Stimulated activated CD4-positive, alpha-beta T cell treated with anti-CD3 and anti-CD28 coated beads, TNF-alpha, amount 100 ng/mL, for 1 hour (primary cell): ENCODE measurements at places on chromosomes 4 and X.

DNA sequence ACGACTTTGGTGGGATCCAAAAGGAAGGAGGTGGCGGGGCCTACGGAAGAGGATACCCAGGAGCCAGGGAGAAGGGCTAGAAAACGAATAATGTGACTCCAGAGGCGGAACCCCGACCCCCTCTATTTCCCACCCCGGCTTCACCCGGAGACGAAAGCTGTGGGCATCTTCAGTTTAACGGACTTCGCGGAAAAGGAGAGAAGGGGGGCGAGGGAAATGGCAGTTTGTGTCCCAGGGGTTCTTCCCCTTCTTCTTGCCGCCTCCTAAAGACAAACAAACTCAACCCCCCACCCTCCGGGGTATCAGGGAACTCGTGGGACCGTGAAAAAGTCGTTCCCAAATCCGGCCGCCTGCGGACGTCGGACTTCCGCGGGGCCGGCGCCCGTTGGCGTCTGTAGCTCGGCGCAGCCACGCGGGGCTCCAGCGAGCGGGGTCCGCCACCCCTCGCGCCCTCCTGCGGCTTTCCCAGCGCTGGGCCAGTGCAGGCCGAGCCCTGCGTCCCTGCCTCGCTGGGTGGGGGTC is 3.6 kb upstream of the LEF1 start:
- peak; percentile 28 for DNase-seq

DNA sequence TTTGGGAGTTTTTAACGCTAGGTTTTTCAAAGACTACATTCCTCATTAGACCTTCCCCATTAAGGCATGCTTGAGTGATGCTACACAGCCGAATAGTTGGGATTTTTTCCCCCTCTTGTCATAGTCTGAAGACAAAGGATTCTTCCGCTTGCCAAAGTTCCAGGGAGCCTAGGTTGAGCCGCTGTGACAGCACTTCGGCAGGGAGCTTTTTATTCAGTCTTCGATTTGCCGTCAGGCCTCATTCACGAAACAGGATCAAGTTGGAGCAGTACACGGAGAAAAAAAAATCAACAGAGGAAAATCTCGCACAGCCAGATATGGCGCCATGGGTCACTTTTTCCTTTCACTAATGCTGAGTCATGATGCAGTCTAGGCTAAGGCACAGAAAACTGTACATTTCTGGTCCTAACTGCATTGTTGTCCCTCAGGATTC is 24.3 kb downstream of the SHROOM3 start:
- DNase-seq, result no peak

DNA sequence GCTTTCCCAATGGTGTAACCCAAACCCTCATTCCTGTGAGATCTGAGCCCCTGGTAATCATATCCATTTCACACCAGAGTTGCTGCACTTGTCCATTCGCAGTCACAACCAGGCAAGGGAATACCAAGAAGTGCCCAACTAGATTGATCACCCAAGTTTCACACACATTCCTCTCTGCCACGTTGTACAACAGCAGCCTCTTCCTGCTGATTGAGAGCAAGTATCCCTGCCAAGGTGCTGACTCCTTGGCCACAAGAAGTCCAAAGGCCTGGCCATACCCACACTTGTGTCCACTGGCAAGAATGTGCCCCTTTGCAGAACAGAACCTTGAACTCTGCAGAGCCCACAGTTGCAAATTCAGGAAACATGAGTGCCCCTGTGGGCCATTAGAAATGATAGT is 6.5 kb upstream of the ACOT9 start:
- no peak for DNase-seq

DNA sequence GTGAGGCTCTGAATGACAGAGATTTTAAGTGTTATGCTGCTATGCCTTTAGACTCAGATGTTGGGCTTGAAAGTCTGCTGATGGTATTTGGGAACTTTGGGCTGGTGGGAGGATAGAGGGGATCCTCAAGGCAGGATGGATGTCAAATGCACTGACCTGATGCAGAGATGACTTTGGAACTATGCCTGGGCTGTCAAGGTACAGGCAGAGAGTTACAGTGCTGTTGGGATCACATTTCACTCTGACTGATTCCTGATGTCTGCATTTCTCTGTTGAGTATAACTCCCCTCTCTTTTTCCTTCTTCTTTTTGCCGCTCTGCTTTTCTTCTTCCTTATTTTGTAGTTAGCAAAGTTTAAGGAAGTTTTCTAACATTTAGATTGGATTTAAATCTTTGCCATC is 271.8 kb upstream of the ARX start:
- no peak for DNase-seq

GRCh38 chr4:6250235-6250983 is 19.2 kb upstream of the WFS1 start:
- DNase-seq, result no peak

GRCh38 chrX:139113708-139114107 is 402.2 kb upstream of the FGF13 start:
- DNase-seq, result no peak

DNA sequence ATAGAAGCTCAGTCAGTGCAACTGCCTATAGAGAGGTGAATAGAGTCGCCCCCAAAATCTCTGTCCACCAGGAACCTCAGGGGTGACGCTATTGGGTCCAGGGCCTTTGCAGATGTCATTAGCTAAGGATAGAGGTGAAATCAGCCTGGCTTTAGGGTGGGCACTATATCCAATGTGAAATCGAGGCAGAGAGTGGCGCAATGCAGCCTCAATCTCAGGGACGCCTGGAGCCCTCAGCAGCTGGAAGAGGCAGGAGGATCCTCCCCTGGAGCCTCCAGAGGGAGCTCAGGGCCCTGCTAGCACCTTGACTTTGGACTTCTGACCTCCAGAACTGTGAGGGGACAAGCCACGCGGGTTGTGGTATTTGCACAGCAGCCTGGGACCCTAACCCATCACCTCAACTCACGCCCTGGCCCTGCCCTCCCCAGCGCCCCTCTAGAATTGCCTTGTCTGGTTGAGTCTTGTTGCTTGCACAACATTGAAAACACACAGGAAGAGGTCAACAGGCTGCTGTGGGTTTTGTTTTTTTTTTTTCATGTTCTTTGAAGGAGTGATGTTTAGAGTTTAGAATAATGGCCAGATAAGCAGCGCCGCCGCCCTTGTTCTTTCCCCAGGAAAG is 89.4 kb upstream of the PSAPL1 start:
- DNase-seq, result no peak

DNA sequence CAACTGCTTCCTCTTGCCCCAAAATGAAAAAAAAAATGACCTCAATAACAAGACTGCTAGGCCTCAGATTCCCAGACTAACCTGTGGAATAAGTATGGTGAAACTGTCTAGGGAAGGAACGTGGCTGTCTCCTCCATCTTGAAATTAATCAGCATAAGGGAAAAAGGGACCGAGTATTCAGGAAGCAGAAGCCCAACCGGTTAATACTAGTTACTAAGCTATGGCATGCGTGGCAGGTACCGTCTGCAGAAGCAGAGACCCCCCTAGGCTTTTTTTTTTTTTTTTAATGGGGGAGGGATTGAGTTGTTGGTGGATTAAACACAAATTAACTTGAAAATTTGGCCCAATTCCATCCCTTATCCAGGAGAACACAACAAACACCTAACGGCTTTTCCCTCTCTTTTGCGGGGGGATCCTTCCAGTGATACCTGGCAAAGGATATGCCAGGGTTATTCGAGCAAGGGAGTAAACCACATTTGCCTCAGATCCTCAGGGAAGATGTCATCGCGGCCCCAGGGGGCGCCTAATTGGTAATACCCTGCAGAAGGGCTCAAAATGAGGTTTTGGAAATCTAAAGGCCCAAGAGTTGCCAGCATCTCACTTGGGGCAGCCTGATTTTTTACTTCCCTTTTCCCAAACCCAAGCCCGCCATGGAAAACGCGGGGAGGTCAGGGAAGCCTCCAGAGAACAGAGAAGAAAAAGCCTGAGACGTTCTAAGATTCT is 893 bp downstream of the RLIM start:
- DNase-seq, result no peak

- DNase-seq, result no peak
Measured at GRCh38 chr4:139253046-139253445, 27.0 kb downstream of the MGARP start.

DNA sequence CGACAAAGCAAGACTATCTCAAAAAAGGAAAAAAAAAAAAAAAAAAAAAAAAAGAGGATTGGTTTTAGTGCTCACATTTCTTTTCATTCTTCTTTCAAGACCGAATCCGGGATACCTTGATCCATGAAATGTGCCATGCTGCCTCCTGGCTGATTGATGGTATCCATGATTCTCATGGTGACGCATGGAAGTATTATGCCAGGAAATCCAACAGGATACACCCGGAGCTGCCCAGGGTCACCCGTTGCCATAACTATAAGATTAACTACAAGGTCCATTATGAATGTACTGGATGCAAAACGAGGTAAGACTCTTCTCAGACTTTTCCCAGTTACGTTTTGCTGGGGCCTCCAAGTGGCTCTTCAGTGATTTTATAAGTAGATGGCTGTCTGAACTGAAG is 6.1 kb downstream of the CXCR3 start:
- no peak for DNase-seq

DNA sequence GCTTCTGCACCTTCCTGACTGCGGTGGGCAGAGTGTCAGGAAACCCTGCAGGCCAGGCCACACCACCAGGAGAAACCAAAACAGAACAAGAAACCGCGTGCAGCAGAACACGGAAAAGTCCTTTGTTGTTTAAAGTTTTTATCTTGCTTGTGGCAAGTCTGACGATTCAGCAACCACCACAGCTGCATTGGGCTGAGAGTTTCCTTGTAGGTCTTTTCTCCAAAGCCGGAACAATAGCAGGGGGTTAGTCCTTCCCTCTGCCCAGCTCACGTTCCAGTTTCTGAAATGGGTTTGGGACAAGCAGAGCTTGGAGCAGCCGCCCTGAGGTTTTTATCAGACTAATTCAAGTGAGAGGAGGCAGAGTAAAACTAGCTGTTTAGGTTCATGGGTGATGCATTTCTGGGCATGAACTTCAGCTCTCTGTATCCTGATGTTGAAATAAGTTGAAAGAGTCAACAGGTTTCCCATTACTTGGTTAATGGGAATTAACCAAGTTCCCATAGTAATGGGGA is 216.9 kb downstream of the PTTG2 start:
- DNase-seq, result peak; percentile 5

DNA sequence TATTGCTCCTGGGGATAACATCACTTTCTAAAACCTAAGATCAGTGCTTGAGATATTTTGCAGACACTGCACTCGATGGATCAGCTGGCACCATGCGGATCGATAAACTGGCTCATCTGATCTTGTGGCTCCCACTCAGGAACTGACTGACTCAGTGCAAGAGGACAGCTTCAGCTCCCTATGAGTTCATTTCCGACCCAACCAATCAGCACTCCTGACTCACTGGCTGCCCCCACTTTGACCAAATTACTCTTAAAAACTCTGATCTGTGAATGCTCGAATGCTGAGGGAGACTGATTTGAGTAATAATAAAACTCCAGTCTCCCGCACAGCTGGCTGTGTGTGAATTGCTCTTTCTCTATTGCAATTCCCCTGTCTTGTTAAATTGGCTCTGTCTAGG is 110.1 kb downstream of the ANAPC4 start:
- no peak for DNase-seq

DNA sequence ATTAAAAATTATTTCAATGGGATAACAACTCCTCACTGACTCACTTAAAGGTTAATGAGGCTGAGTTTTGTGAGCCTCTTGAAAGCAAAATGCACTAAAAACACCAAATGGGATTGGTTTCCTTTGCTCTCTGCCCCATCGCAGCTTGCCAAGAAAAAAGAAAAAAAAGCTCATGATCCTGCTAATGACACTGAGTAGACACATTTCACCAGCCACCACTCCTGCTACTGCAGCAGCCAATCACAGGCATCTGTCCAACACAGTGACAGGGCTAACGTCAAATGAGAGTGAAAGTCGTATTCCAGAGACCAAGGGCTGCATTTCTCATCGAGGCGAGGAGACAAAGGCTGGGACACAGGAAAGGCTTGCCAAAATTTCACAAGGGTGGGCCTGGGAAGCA is 5.2 kb downstream of the APBB2 start:
- no peak for DNase-seq

DNA sequence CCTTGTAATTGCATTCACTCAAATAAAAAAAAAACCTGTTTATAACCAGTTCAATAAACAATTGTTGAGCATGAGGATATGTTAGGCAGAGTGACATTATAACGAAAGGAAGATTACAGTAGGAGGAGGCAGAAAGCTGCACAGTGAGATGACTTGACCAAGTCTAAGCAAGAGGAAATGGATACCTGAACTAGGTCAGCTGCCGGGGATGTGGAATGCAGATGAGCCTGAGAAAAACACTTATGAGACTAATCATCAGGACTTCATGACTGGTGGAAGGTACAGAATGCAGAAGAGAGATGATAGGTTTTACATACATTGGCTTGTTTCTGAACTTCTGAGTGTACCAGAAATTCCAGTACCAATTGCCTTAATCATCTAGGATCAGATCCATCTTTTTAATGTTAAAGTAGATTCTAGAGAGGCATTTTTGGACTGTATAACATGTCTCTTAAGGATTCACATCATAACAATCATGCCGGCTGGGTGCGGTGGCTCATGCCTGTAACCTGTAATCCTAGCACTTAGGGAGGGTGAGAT is 208.1 kb upstream of the PPP3CA start:
- DNase-seq, result no peak

DNA sequence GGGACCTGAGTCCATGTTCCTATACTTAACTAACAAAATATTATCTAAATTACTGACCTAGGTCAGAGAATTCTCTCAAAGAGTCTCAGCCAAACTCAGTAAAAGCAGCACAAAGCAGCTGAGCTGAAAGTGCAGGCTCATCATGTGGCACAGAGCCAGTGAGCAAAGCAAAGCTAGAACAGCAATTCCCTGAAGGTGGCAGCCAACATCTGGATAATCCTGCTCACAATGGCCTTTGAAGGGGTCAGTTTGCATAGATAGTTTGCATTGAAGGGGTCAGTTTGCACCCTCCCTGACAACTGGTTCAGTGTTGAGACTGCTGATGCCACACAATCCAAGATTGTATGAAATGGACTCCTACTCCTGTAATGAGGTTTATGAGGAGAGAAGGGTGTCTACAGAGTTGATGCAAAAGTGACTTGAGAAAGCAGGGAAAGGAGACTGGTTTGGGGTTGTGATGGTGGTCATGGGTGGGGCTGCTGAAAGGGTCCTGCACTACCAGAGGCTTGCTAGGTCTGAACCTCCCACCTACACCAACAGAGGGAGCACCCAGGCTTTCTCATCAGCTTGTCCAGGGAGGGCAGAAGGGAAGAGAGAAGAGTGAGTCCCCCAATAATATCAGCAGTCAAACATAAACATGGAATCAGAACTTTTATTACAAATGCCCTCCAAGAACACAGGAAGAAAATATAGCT is 39.7 kb downstream of the TRIM61 start:
- DNase-seq, result no peak

GRCh38 chr4:26803211-26803861 is 57.3 kb upstream of the STIM2 start:
- DNase-seq, result no peak

GRCh38 chrX:119468551-119469312 is 488 bp downstream of the SLC25A5 start:
- peak; percentile 80 for DNase-seq
